Kidney epithelial cell (primary cell): ENCODE measurements at places on chromosomes 3 and 15.

GRCh38 chr3:21043139-21043538 lies 707.9 kb downstream of the ZNF385D start:
- DNase-seq: no peak

- no peak for DNase-seq
Observed at GRCh38 chr3:61617041-61617440, 55.7 kb downstream of the PTPRG start.

DNA sequence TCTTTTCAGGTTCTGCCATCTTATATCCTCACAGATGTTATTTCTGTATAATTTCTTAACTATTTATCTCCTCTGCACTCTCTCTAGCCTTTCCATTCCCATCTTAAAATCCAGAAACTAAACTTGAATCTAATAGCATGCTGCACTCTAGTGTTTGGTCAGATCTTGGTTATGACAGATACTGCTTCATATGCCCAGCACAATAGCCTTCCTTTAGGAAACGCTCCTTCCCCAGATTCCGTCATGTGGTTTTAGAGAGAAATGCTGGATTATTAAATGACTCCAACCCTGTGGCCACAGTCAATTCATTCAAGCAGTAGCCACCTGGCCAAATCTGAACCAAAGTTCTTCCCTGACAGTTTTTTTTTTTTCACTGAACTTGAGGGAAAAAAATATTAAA lies 19.4 kb downstream of the RASGRP1 start:
- DNase-seq: no peak

- no peak for DNase-seq
Observed at GRCh38 chr15:78711638-78712037, 70.6 kb upstream of the CHRNB4 start.

- DNase-seq: no peak
Observed at GRCh38 chr3:30615615-30616346, 9.4 kb downstream of the TGFBR2 start.

GRCh38 chr3:111702996-111703985 lies 108.1 kb upstream of the ZBED2 start:
- no peak for DNase-seq

GRCh38 chr3:193149998-193150397 lies 91.0 kb upstream of the PLAAT1 start:
- DNase-seq: no peak

GRCh38 chr15:51322621-51323296 lies 15.6 kb downstream of the CYP19A1 start:
- DNase-seq: no peak

GRCh38 chr3:49869525-49870126 lies at the start of gene CAMKV:
Gene CAMKV (minus strand): TSS chr3:49869906. CDS start chr3:49862388, 7,518 bp downstream.
- no peak for DNase-seq

- no peak for DNase-seq
Observed at GRCh38 chr3:30918761-30919160, 24.3 kb upstream of the GADL1 start.

GRCh38 chr15:60520825-60521368 lies 42.0 kb upstream of the ICE2 start:
- peak; percentile 18 for DNase-seq

GRCh38 chr3:72347819-72348319 lies 500.4 kb downstream of the SHQ1 start:
- no peak for DNase-seq

GRCh38 chr15:68512598-68512997 lies 66.2 kb upstream of the CORO2B start:
- DNase-seq: no peak

GRCh38 chr3:170220871-170221270 lies 1.4 kb upstream of the PRKCI start:
- no peak for DNase-seq

DNA sequence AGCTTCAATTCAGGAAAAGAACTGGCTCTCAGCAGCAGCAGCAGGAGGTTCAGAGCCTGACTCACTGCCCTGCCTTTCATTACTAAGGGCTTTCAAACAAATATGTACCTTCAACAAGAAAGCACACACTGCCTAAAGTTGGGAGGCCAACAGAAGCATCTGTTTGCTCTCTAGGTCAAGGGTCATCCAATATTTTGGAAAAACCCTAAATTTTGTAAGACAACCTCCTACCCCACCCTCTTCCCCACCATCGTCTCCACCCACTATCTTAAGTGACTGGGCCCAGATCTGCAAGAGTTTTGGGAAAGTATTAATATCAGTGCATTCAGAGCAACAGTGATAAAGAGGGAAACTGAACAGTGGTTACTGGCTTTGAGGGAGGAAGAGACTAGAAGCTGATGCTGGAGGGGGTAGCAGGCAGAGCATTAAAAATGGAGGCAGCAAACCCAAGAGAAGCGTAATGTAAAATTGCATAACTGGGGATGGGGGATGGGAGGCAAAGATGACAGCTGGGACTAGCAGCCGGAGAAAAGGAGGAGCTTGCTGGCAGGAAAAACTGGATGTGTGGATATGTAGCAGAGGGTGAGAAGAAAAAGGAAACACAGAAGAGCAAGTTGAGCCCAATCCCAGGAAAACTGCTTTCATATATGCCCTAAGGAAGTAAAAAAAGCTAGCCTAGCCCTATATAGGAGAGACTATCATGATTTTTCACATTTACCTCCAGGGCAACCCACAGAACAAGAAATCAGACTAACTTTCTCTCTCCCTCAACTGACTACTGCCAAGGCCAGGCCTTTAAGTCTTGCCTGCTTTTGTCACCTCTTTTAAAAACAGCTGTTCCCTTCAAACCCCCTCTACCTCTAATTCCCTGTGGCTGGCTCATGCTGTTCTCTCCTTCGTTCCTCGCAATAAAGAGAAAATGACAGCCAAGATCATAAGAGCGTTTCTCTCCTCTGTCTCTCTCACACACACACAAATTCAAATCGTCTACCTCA lies 31.4 kb downstream of the NPTN start:
- DNase-seq: no peak

DNA sequence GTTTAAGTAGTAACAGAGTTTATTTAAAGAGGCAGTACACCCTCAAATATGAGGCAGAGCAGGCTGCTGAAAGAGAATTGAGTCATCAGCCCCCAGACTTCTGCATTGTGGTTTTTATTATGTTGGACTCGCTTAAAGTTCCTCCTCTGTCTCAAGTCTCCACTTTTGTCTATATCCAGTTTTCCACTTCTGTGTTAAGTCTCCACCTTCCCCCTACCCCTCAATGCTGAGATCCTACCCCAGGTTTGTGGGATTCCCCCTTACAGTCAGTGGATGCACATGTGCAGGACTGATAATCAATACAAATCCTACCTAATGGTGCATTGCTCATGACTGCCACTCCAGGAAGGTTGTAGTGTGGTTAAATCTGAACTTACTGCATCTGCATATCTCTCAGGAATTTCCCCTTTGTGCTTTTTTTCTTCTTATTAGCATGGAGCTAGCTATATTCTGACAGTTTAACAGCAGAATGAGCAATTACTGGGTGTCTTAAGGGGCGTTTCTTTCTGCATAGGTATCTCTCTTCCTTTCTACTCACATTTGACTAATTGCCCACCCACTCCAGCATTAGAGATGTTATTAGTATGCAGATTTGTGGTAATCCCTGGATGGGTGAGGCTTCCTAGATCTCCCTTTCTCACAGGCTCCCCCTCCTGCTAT lies 11.9 kb upstream of the CD200R1L start:
- no peak for DNase-seq

DNA sequence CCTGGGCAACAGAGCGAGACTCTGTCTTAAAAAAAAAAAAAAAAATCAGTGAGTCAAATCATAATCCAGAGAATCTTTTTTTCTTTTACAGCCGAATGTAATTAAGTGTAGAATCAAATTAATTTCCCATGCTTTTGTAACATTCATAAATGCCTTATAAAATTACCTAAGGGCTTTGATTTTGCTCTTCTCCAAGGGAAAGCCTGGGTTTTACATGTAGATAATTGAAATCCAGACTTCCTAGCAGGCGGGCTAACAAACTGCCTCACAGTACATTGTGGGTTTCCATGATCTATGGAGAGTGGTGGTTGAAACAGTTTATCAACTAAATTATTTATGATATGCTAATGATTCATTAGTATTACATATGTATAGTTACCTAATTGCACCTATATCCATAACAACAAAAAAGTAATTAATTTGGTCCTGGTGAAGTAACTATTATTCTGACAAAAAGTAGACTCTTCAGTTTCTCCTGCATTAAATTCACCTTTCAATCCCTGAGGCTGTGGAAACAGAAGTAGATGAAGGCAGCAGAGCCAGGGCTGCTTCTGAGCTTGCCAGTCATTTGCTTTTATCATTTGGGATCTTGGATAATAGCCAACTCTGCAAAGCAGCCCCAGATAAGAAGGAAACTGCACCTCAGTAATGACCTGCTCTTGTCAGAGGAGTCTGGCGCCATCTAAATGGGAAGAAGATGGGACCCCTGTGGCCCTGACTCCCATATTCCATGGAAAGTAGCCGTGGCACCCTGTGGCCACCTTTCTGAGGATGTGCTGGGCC lies 9.5 kb downstream of the CCR9 start:
- no peak for DNase-seq

GRCh38 chr3:72093270-72093991 lies 308.5 kb upstream of the PROK2 start:
- DNase-seq: no peak

DNA sequence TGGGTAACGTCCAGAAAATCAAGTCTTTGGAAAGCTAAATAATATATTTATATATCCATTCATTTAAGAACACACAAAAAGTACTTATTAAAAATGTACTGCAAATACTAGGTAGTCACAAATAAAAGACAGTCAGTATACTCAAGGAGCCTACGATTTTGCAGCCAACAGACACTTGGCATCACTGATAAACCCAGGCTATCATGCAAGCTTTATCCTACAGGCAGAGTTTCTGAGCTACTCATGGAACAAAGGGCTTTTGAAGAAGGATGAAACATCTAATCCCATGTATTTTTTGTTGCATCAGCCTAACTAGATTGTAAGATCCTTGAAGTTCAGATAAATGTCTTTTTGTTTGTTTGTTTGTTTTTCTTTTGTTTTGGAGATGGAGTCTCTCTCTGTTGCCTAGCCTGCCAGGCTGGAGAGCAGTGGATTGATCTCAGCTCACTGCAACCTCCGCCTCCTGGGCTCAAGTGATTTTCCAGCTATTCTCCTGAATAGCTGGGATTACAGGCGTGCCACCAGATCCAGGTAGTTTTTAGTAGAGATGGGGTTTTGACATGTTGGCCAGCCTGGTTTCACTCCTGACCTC lies 319.4 kb upstream of the MDFIC2 start:
- DNase-seq: no peak

- DNase-seq: no peak
Observed at GRCh38 chr3:78818161-78818985, 949.4 kb downstream of the ROBO1 start.

- DNase-seq: peak; percentile 31
Observed at GRCh38 chr3:47019201-47019600, 39.7 kb downstream of the NBEAL2 start.

DNA sequence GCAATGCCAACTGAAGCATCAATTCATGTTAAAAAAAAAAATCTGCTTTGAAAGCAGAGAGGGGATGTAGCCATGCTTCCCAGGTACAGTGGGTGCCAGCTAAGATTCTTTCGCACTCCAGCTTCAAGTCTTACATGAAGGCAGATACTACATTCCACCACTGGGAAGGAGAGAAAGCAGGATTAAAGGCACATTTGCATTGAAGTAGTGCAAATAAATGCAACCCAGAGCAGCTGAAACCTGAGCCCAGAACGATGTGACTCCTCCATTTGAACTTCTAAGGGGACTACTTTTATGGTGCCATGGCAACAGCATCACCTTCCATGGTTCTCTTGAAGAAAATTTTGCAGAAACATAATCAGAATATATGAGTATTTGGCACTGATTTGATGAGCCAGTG lies 19.1 kb upstream of the GJD2 start:
- DNase-seq: no peak

DNA sequence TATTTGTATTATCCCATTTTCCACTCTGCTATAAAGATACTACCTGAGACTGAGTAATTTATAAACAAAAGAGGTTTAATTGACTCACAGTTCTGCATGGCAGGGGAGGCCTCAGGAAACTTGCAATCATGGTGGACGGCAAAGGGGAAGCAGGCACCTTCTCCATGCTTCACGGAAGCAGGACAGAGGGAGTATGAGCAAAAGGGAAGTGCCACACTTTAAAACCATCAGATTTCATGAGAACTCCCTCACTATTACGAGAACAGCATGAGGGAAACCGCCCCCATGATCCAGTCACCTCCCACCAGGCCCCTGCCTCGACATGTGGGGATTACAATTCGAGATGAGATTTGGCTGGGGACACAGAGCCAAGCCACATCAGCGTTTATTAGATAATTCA lies 172.8 kb downstream of the NR2F2 start:
- no peak for DNase-seq

DNA sequence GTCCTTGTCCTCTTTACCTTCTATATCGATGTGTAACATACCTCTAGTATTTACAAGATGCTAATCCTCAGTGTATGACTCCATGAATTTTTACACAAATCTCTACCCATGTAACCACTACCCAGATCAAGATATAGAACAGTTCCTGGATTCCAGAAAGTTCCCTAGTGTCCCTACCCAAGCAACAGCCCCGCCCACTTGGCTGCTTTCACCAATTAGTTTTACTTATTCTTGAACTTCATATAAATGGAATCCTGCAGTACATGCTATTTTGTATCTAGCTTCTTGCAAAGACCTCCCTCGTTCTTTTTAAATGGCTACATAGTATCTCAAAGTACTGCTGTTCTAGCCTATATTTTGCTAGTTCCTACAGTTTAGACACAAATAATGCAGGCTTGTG lies 33.0 kb downstream of the CD276 start:
- DNase-seq: no peak
